ENCODE measurements at places on chromosomes 1 and 21.
A peak's percentile ranks its signal among the peaks of the same experiment; 100 is the strongest.

GRCh38 chr1:109631513-109632505 lies 12.2 kb downstream of the AMPD2 start:
- DNase-seq, result no peak

DNA sequence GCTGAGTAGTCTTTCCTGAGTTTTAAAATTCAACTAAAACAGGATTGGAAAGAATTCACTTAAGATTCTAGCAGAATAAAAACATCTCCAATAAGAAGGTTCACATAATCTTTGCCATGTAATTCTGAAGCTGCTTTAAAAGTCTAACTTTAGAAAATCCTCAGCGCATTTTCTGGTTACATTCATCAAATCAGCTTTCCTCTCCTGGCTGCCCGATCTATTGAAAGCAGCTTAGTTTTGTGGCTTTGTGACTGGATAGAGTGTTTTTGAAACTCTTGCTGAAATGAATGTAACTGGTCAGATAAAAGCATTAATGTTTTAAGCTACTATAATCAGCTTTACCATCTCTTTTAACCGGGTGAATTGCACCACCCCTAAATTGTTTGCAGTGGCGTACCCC lies 66.8 kb downstream of the DOP1B start:
- DNase-seq, result no peak

- DNase-seq, result no peak
Observed at GRCh38 chr1:237032029-237032428, 10.0 kb upstream of the RYR2 start.

GRCh38 chr1:98342566-98342965 lies 319.0 kb upstream of the SNX7 start:
- DNase-seq, result no peak

DNA sequence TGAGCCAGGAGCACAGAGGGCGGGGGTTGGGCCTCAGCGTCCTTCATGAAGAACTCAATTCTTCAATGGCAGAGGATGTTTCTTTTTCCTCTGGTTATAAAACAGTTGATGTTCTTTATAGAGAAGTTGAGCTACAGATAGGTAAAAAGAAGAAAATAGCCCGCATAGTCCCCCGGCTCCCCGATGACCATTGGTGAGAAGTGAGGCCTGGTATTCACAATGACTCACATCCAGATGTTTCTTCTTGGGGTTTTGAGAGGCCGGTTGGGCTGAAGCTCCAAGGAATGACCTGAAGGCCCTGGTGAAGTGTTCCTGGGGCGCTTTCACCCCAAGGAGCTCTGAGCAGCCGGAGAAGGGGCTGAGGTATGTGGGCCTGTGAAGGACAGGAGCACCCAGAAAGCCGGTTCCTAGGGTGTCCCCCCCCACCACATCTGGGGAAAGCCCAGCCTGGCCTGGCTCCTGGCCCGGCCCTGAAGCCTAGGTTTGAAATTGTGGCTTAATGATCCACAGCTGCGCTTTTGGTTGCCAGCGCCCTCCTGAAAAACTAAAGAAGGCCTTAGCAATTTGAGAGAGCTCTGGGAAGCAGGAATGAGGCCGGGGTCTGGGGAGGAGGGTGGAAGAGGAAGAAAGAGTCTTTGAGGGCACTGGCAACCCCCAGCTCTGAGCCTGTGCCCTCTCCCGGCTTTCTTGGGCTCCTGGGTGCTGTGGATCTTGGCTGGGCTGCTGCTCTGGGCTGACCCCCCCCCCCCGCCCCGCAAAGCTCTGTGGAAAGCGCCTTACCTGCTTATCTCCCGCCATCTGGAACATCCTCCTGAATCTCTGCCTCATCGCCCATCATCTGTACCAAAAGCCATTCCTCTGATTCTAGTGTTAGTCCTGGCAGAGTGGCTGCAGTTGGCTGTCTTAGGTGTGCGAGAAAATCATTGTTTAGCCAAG lies 444.7 kb downstream of the CAMTA1 start:
- DNase-seq, result no peak

DNA sequence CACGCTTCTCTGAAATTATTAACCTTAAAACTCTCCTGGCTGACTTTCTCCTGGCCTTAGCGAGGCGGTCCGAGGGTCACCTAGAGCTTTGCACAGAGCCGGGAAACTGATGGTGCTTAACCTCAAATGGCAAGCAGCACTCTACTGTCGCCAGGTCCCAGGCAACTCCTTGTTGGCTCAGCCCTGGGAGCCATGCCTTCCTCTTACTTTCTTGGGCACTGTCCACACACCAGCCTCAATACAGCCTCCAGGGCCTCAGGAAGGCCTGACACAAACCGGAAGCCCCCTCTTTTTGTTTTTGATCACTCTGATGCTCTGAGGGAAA lies 3.8 kb downstream of the TRABD2B start:
- DNase-seq, result no peak

GRCh38 chr1:224438989-224439388 lies 4.4 kb upstream of the WDR26 start:
- DNase-seq, result no peak

- DNase-seq, result no peak
Observed at GRCh38 chr1:193850745-193851144, 664.3 kb upstream of the B3GALT2 start.

DNA sequence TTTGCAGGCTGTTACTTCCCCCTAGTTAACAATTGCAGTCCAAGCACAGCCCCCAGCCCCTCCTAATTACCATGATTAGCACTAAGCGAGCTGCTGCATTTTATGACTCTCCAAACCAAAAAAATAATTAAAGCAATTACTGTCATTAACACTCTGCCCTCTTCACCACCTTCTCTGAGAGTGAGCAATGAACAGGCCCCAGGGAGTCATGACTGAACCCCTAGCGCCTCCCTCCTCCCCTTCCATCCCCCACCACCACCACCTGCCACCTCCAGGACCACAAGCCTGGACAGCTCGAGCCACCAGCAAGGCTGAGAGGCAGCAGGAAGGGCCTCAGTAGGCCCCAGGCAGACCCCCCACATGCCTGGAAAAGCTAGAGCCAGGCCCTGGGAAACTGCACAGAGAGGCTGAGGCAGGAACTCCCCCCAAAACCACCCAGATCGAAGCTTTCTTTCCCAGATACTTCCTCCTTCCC lies 35.5 kb upstream of the ZC3H12A start:
- no peak for DNase-seq

DNA sequence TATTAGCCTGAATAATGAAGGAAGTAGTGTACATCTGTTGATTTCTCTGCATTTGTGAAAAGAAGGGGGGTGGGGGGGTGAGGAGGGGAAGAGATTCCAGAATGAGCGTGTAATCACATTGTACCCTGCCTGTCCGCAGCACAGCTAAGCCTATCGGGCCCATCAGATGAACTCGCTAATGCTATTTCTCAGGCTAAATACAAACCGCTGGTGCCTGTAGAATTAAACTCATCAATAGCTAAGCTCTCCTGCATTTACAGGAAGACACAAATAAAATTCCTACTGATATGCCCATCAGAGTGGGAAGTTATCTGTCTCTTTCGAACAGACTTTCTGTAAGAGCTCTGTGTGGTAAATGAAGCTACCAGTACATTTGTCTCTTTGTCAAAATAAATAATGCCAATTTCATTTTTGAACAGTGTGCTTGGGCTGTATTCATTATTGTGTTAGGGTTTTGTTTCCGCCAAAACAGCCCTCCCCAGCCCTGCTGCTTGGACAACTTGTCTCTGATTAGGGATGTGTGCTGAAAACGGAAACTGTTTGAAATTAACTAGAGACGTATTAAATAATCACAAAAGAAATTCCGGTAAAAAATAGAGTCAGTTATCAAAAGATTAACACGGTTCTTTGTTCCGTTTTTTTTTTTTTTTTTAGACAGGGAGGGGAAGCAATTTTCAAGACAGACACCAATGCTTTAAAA lies 305.4 kb downstream of the TTLL7 start:
- DNase-seq, result no peak

- no peak for DNase-seq
Observed at GRCh38 chr21:31317688-31318087, 26.4 kb downstream of the TIAM1 start.

DNA sequence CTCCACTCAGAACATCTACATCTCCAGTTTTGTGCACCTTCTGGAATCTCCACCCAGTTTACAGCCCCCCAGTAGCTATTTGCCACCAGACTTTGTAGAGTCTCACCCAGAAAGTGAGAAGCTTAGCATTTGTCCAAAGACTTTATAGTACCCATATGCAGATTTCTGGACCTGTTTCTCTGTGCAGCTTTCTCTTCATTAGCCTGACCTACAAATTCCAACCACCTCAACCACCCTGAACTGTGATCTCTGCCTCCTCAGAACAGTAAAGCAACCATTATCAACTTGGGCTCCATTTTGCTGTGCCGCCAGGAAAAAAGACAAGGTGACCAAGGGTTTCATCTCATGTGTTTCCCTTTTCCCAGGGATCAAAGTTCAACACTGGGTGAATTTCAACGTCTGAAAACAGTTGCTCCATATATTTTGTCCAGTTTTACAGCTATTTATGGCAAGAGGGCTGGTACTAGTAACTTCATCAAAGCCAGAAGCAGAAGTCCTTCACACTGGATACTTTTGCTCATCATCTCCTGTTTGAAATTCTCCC lies 36.5 kb upstream of the DDAH1 start:
- DNase-seq, result no peak

DNA sequence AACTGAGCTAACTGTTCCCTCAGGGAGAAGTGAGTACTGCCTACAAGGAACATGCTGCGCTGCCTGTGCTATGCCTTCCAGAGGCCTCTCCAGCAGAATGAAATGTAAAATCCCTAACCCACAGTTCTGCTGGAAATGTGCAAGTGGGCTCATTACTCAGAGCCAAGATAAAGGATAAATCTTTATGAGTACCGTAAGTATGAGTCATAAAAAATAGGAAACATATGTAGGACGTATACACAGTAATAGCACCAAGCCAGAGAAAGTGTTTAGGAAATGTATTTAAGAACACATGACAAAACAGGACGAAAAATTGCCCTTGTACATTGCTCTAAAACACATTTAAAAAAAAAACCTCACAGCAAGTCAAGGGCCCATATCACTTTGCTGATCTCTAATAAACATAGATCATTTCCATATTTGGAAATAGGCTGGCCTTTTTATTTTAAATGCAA lies 104.6 kb downstream of the TGFBR3 start:
- DNase-seq, result no peak

DNA sequence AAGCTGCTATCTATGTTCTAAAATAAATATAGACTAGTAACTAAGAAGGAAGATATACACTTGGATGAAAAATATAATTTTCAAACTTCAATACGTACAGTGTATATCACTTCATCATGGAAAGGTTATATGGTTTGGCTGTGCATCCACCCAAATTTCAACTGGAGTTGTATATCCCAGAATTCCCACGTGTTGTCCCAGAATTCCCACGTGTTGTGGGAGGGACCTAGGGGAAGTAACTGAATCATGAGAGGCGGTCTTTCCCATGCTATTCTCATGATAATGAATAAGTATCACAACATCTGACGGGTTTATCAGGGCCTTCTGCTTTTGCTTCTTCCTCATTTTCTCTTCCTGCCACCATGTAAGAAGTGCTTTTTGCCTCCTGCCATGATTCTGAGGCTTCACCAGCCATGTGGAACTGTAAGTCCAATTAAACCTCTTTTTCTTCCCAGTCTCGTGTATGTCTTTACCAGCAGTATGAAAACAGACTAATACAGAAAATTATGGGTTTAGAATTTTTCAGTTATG lies 10.7 kb downstream of the NEGR1 start:
- no peak for DNase-seq

DNA sequence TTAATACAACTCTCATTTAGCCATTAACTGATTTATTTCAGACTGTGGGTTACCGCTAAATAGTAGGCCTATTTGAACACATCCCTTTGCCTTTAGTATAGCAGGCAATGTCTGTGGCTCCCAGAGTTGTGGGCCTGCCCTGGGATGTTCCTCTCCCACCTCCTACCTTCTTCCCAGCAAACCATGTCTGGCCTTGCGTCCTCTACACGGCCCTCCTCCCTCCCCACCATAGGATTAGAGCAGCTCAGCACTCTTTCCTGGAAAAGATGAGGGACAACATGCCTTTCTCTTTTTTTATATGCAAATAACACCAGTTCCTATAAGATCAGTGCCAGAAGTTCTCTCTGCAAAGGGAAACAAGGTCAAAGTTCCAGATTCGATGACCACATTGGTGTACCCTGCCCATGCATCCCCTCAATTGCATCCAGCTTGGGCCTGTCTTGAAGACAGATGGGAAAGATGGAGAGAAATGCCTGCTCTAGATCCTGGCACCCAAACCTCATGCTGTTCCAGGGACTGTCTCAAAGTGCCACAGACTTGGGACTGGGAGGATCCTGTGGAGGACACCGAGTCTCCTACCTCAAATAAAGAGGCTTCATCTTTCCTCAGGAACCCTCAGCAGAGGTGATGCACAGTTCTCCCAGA lies 57.2 kb downstream of the CD46 start:
- no peak for DNase-seq

DNA sequence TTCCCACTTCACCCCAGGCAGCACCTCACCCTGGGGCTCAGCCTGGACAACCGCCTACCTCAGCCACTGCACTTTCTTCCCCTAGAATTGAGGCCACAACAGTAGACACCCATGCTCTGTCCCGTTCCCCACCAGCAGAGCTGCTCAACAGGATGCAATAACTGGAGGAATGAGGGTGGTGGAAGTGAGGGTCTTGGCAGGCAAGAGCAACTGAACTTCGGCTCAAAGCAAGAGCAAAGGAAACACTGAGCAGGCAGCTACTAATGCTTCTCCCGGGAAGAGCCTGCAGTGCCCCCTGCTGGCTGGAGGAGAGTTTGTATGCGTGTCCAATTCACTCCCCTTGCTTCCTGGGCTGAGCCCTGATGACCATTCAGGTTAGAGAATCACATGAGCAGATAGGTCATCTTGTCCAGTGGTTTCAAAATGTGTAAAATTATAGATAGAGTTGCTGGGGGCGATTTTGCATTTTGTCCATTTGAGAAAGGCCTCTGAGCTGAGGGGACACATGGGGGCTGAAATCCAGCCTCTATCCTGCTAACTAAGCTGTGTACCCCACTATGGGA lies 13.9 kb downstream of the NT5C1A start:
- DNase-seq, result peak; percentile 65

GRCh38 chr1:28323720-28324119 lies 5.1 kb upstream of the MED18 start:
- DNase-seq, result no peak

DNA sequence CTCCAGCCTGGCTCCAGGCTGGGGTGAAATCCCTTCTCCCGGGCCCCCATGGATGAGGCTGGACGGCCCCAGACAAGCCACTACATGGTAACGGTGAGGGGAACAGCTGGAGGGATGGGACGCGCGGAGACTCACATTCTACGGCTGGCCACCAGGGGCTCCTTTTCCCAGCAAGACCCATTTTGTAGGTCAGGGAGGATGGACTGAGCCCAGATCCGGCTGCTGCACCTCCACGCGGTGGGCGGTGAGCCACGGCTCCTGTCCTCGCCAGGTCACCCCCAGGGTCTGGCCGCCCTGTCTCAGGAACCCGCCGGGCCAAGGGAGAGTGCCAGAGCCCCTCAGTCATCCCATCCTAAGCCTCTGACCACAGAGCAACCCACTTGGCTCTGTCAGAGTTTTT lies 75.0 kb upstream of the ACTRT2 start:
- DNase-seq, result no peak

- no peak for DNase-seq
Observed at GRCh38 chr1:200162877-200163276, 135.4 kb downstream of the NR5A2 start.
